ENCODE measurements at places on chromosomes 5 and 9.

DNA sequence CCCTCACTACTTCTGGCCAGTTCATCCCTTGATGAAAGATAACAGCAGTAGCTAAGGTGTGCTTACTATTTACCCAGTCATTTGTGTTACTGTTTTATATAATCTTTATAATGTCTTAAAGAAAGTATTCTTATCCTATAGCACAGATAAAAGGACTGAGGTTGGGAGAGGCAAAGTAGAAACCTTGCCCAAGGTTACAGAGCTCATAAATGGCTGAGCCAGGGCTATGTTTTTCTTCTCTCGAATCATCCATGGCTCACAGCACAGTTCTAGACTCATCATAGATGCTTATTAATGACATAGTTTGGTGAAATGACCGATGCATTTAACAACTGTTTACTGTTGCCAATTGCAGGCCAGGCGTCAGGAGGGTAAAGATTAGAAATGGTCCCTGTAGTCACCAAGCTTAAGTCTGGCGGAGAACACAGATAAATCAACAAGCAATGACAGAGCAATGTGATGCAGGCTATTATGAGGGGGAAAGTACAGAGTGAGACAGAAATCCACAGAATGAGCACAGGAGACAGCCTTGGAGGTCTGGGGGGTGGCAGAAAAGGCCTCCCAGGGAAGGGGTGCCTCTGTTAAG, 65.6 kb upstream of the ZNF622 start:
- no peak for DNase-seq

DNA sequence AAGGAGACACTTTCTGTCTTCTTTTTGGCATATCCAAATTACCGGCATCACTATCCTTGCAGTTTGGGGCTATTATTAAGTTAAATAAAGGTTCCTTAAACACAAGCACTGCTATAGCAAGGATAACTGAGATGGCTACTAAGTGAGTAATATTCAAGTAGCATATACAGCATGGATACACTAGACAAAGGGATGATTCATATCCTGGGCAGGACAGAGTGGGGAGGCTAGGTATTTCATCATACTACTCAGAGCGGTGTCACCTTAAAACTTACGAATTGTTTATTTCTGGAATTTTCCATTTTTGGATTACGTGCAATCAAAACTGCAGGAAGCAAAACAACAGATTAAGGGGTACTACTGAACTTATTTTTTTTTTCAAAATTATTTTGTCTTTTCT, 54.1 kb downstream of the FER start:
- DNase-seq: no peak

DNA sequence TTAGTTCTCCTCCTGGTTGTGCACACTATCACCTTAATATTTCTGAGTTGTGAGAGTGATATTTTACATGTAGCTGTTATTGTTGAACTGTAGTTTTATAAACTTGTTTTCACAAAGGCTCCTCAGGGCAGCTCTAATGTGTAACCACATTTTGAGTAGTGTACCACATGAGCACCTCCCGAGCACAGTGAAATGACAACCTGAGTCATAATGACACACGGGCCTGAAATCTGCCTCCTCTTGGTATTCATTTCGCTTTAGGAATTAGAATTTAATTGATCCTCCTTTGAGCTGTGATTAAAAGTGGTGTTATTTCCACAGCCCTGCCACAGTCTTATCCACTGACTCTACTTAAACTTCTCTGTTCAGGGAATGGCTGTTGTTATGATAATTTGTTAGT, 7.9 kb downstream of the MTRR start:
- no peak for DNase-seq

- no peak for DNase-seq
These were observed 225.9 kb upstream of the PCSK5 start for GRCh38 chr9:75664597-75664996.

GRCh38 chr9:120899490-120900068, 22.6 kb upstream of the PHF19 start:
- DNase-seq: no peak

Measured in GF-D8 (cell line).